ENCODE measurements at places on chromosomes 6 and 20. TPM values are rescaled to one million over a fixed set of nuclear protein-coding genes. Genes with fewer than 3 reads are reported as not detected.

- DNase-seq, result no peak
Observed at GRCh38 chr6:158777510-158777909, 41.7 kb downstream of the EZR start.

DNA sequence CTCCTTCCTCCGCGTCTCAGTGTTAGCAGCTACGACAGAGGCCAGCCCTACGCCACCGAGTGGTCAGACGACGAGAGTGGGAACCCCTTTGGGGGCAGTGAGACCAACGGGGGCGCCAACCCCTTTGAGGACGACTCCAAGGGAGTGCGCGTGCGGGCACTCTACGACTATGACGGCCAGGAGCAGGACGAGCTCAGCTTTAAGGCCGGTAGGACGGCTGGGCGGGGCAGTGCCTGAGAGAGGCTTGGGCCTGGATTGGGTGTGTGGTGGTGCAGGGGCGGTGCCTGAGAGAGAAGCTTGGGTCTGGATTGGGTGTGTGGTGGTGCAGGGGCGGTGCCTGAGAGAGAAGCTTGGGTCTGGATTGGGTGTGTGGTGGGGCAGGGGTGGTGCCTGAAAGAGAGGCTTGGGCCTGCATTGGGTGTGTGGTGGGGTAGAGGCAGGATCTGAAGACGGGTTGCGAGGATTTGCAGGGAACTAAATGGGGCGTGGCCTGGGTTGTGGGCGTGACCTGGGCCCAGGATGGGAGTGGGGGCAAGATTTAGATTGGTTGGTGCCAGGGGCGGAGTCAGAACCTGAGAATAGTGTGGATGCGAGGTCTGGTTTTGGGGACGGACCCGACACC is 24.4 kb downstream of the SPDEF start:
- no peak for DNase-seq

GRCh38 chr6:169859401-169859977 is 108.1 kb downstream of the ERMARD start:
- DNase-seq, result peak; percentile 95

- no peak for DNase-seq
Observed at GRCh38 chr20:54429364-54429763, 46.0 kb upstream of the DOK5 start.

- no peak for DNase-seq
Observed at GRCh38 chr20:19712721-19713260, 45.3 kb upstream of the RIN2 start.

DNA sequence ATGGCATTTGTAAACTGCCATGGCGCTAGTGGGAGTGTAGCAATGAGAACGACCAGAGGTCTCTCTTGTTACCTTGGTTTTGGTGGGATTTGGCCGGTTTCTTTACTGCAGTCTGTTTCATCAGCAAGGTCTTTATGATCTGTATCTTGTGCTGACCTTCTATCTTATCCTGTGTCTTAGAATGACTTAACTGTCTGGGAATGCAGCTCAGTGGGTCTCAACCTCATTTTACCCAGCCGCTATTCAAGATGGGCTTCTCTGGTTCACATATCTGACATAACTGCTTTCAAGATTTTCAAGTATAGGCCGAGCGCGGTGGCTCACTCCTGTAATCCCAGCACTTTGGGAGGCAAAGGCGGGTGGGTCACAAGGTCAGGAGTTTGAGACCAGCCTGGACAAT is 1.9 kb upstream of the SFT2D1 start:
- no peak for DNase-seq

- DNase-seq, result no peak
Observed at GRCh38 chr20:23889775-23890187, 10.2 kb upstream of the CST5 start.

DNA sequence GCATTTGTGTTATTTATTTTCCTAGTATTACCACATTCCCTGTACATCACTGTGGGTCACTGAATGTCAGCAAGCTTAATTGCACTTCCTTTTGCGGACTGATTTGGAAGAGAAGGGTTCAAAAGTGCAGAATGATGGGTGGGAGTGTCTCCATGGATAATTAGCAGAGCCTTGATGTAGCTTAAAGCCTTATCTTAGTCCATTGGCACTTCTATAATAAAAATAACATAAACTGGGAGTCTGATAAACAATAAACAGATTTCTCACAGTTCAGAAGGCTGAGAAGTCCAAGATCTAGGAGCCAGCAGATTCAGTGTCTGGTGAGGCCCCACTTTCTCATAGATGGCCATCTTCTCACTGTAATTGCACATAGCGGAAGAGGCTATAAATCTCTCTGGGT is 501.1 kb upstream of the POU3F2 start:
- DNase-seq, result no peak

DNA sequence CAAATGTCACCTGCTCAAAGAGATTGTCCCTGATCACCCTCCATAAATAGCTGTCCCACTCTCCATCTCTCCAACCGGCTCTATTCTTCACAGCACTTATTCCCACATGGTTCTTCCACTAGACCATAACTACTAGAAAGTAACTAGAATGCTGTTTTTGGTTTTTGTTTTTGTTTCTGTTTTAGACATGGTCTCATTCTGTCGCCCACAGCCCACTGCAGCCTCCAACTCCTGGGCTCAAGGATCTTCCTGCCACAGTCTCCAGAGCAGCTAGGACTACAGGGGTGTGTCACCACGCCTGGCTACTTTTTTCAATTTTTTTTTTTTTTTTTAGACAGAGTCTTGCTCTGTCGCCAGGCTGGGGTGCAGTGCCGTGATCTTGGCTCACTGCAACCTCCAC is 12.2 kb downstream of the MMP24 start:
- DNase-seq, result no peak

GRCh38 chr6:101932704-101933103 is 539.2 kb downstream of the GRIK2 start:
- no peak for DNase-seq

- no peak for DNase-seq
Observed at GRCh38 chr6:19180348-19181072, 656.7 kb upstream of the ID4 start.

DNA sequence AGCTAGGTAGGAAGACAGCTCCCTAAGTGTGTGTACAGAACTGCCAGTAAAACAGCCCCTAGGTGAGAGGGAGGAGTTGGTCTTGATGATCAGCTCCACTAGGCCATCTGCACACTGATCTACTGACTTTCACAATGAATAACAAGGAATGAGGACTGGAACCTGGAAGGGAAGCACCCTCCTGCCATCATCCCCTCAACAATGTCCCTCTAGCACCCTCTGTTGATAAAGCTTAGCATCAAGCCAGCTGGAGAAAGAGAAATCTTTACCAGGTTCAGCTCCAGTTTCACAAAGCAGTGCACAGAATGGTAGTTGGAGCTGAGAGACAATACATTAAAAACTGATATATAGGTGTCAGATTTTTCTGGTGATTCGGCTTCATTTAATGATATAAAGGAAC is 57.2 kb upstream of the IRAK1BP1 start:
- no peak for DNase-seq

- no peak for DNase-seq
Observed at GRCh38 chr6:156131221-156131903, 645.8 kb upstream of the ARID1B start.

DNA sequence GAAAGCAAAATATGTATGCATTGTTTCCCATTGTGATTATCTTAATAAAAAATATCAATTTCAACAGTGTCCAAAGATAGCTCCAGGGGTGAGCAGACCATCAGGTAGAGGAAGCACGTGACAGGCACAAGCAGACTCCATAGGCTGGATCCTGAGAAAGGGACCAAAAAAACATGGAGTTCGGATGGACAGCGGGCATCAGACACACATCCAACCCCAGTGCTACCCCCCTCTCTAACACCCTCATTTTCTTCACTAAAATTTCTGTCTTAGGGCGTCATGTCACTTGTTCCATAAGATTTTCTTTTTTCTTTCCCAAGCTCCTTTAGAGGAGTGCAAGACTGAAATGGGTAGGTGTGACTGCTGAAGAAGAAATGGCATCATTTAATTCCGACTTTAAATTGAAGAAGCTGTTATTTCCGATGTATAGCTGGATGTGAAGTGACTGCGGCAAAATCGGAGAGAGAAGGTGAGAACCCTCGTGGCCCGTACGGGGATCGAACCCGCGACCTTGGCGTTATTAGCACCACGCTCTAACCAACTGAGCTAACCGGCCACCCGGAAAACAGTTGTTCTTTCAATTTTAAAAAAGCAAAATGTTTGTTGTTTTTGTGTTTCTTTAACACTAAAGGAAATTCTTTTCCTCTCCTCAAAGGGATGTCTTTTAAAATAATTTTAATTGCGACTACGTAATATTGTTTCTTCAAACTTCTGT is 10.3 kb upstream of the PRSS16 start:
- no peak for DNase-seq

DNA sequence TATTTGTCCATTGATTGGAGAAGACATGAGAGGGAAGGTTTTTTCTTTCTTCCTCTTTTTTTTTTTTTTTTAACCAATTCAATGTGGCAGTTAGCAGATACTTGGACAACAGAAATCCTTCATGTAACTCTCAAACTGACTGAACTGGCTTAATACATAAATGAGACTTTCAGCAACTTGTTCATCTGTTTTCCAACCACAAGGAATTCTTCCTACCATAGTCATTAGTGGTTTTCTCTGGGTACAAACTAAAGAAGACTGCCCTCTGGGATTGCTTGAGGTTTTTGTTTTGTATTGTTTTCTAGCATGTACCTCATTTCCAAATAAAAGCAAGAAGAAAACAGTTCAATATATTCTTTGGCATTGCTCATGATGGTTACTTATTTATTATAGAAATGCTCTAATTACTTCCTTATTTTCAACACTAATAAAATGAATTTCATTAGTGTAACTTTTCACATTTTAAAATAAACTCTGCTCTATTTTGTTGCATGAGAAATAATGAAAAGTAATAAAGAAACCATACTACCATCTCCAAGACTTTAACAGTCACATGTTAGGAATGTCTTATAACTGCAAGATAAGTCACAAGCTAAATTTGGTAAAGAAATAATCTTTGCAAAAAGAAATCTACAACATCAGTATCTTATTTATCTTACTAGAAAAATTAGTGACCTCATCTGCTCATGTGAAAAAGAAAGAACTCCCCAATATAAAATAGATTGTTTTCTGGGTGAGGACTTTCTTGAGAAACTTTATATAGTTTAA is 52.0 kb downstream of the ME1 start:
- no peak for DNase-seq

GRCh38 chr6:21046276-21046675 is 512.0 kb downstream of the CDKAL1 start:
- DNase-seq, result no peak

- no peak for DNase-seq
Observed at GRCh38 chr6:132067286-132067685, 116.1 kb upstream of the CCN2 start.

- no peak for DNase-seq
Observed at GRCh38 chr6:159038914-159039884, 5.6 kb downstream of the TAGAP start.

GRCh38 chr6:79694156-79694555 is 63.0 kb downstream of the SH3BGRL2 start:
- no peak for DNase-seq

- DNase-seq, result no peak
Observed at GRCh38 chr6:11370191-11371018, 137.9 kb upstream of the NEDD9 start.

GRCh38 chr20:62632575-62633090 is 9.7 kb upstream of the SLCO4A1 start:
- no peak for DNase-seq

GRCh38 chr6:163128324-163128723 is 286.2 kb upstream of the QKI start:
- no peak for DNase-seq

GRCh38 chr6:70886661-70887060 is 70.2 kb downstream of the B3GAT2 start:
- DNase-seq, result no peak

- DNase-seq, result no peak
Observed at GRCh38 chr20:55596431-55596830, 408.9 kb downstream of the CBLN4 start.

- DNase-seq, result no peak
Observed at GRCh38 chr6:50986319-50986718, 167.6 kb downstream of the TFAP2B start.

- DNase-seq, result peak; percentile 95
Observed at GRCh38 chr20:46406986-46407670, 713 bp upstream of the ELMO2 start.

GRCh38 chr6:36969988-36970891 is 15.7 kb downstream of the PI16 start:
- DNase-seq, result no peak

Gene PHACTR3
- 8.3 TPM for total RNA-seq

Gene ECT2L
- total RNA-seq, result not detected

Gene FAM83C
- total RNA-seq, result 16.9 TPM

Gene TPBG
- total RNA-seq, result 23.8 TPM

Gene THBD
- 76.9 TPM for total RNA-seq

Gene RAE1
- 21.1 TPM for total RNA-seq

Gene MOG
- total RNA-seq, result not detected

Gene CASS4
- total RNA-seq, result 0.74 TPM

Gene PXT1
- not detected for total RNA-seq

Measured in vagina (tissue), 2 donors.